ENCODE measurements at places on chromosomes 5 and 9.

DNA sequence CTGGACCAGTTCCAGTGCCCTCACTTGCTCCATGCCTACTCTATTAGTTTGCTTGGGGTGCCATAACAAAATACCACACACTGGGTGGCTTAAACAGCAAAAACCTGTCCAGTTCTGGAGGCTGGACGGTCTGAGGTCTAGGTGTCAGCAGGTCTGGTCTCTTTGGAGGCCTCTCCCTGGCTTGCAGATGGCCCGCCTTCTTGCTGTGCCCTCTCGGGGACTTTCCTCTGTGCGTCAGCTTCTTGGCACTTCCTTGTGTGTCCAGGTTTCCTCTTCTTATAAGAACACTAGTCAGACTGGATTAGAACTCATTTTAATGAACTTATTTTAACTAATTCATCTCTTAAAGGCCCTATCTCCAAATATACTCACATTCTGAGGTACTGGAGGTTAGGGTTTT, 97.2 kb downstream of the CARTPT start:
- DNase-seq: no peak

DNA sequence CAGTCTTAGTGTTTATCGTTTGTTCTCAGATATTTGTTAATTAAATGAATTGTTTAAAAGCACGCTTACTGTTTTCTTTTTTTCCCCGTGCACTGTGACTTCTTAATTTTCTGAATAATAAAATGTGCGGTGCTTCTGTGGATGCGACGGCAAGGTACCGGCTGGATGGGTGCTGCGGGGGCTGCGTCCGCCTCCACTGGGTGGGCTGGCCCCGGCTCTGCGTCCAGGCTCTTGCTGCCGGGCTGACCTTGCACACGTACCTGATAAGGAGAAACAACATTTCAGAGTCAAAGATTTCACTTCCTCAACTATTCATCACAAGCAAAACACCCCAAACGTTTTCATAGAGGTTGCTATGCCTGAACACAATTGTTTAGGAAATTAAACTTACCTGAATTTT, 404.0 kb upstream of the IRX1 start:
- DNase-seq: no peak

DNA sequence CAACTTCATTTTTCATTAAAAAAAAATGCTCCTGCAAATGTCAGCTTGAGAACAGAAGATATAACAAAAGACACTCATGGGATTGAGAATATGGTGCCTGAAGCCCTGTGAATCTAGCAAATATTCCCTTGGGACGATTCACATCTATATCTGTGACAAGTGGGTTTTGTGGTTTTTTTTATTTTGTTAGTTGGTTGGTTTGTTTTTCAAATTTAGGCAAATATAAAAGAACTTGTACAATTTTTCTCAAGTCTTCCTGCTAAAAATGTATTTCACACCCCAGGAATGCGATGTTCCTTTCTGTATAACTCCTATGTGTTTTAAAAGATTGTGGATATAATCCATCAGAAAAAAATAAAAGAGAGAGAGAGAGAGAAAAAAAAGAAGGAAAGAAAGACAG, 1061.8 kb upstream of the ARRDC3 start:
- DNase-seq: no peak

GRCh38 chr5:141771031-141771430, 89.0 kb upstream of the ARAP3 start:
- no peak for DNase-seq

- DNase-seq: no peak
These were observed 10.2 kb upstream of the NKD2 start for GRCh38 chr5:998246-999031.

DNA sequence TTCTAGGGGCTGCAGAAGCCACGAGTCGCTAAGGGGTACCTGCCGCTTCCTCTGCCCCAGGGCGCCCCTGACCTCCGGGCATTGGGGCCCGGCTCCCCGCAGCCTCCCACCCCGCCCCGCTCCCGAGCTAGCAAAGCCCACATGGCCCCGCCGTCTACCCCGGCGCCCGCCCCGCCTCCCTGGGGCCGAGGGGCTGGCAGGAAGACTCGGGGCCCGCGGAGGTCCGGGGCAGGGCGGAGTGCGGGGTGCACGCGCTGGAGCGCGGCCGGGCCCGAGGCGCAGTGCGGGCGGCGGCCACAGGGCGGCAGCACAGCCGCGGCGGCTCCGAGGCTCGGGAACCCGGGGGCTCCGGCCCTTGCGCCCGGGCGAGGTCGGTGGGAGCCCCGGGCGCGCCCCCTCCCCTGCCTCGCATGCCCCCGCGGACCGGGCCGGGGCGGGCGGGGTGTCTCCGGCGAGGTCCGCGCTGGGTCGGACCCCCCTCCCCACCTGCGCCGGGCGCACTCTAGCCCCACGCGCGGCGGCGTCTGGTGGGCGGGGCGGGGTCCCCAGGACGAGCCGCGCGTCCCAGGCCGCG, 6.7 kb downstream of the NRARP start:
- peak; percentile 52 for DNase-seq

DNA sequence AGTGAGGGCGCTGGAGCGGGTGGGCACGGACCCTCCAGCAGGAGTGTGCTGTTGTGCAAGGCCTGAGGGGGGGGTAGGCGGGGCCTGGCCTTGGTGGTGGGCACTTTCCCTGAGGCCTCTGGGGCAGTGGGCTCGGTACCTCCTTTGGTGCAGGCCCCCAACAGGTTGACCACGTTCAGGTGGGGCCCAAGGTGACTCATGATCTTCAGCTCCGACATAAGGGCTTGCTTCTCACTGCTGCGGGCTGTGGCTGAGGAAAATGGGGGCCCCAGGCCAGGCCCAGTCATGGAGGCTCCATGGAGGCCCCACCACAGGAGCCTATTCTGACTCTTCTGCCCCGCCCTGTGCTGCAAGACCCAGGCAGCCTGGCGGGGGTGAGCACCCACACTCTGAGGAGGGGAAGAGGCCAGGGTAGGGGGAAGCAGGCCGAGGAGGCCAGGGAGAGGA, 31.5 kb downstream of the PDGFRB start:
- no peak for DNase-seq

DNA sequence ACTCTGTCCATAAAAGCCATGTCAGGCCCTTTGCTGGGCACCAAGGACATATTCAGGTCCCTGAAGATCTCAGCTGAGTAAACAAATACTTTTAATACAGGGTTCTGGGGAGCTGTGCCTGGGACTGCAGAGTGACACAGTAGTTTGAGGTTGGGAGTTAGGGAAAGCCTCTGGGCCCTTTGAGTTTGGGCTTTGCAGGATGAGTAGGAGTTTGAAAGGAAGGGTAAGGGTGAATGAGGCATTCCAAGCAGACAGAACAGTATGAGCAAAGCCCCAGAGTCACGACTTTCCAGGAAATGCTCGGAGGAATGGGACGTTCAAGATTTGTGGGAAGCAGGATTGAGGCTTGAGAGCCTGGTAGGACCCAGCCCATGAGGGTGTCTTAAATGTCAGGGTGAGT, 13.3 kb downstream of the CRB2 start:
- no peak for DNase-seq

- no peak for DNase-seq
These were observed 43.3 kb upstream of the NDFIP1 start for GRCh38 chr5:142065273-142065672.

GRCh38 chr5:119074419-119074818, 3.5 kb downstream of the DMXL1 start:
- DNase-seq: no peak

DNA sequence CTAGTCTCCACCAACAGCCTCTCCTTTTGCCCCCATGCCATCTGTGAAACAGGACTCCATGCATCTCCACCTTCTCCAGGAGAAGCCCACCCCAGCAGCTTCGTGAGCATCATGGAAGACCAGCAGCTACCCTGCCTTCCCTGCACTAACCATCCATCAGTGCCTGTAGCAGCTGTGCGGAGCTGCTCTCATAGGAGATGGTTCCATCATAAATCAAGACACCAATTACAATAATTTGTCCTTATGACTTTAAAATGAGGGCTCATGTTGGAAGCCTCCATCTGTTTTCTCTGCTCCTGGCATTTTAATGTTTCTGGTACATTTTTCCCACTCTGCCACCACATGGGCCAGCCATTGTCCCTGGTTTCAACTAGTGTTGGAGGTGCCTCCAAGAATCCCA, 69.9 kb downstream of the FGF1 start:
- DNase-seq: no peak

- no peak for DNase-seq
These were observed 222.6 kb downstream of the SNX18 start for GRCh38 chr5:54740141-54740540.

DNA sequence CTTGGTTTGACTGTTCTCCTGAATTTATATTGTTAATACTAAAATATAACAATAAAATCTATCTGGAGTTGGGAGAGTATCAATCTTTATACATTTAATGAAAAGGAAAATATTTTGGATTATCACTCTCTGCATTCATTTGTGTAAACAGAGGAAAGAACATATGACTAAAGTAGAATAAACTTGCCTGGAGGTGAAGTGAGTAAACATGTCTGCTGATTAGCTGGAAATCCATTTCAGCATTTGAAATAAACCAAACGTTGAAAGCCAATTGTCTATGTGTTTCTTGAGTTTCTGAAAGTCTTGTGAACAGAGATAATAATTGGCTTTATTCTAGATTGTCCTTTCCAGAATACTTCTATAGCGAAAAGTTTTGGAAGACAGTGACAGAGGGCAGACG, 776.2 kb downstream of the SEMA5A start:
- DNase-seq: no peak

DNA sequence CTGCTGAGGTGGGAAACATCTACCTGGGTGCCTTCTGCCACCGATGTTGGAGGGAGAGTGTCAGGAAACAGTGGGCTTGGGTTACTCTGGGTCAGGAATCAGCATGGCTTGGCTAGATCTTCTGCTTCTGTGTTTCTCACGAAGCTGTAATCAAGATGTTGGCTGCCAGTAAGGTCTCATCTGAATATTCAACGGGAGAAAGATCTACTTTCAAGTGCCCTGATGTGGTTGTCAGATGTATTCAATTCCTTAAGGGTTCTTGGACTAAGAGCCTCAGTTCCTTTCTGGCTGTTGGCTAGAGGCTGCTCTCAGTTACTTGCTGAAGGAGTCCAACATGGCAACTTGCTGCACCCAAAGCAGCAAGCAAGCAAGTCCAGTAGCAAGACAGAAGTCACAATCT, 41.9 kb upstream of the STOM start:
- no peak for DNase-seq

DNA sequence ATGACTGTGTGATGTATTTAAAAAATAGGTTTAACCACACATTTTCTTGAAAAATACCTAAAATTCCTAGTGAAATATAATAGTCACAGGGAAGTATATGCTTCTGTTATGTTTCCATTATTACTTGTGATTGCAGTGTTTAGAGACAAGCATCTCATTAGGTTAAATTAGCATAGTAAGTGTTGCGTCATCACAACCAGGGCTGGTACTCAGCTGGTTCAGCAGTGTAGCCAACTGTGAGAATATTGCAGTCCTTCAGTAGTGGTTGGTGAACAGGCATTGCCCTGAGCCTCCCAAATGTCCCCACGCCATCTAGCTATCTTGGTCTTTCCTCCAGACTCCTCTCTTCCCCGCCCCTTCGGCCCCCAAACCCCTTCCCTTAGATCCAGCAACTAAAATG, 261.7 kb downstream of the ARHGEF28 start:
- no peak for DNase-seq

DNA sequence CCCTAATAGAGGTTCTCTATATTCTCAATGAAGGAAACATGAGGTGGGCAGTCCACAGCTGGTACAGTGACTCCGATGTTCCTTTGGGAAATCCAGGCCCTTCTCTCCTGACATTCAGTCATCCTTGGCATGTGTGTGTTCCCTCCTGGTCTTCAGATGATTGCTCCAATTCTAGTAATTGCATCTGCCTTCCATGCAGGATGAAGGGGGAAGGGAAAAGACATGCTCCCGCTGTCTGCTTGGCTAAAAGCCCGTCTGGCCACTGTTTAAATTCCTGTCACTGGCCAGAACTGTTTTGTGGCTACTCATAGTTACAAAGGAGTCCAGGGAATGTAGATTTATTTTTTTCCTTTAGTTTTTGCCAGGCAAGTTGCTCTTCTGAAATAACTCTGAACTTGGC, 65.0 kb downstream of the MAST4 start:
- no peak for DNase-seq

GRCh38 chr5:114362197-114362976, 517 bp downstream of the KCNN2 start:
- DNase-seq: no peak

GRCh38 chr9:110066929-110067716, 140.8 kb downstream of the C9orf152 start:
- DNase-seq: no peak

All from stimulated activated CD4-positive, alpha-beta T cell treated with anti-CD3 and anti-CD28 coated beads, Interleukin-1b, Interleukin-23, amount 100 ng/mL, for 48 hours (primary cell).